Renal cortex interstitium (tissue), 15 donors: ENCODE measurements at places on chromosomes 3 and 15. TPM values are rescaled to one million over a fixed set of nuclear protein-coding genes. Genes with fewer than 3 reads are reported as not detected.

DNA sequence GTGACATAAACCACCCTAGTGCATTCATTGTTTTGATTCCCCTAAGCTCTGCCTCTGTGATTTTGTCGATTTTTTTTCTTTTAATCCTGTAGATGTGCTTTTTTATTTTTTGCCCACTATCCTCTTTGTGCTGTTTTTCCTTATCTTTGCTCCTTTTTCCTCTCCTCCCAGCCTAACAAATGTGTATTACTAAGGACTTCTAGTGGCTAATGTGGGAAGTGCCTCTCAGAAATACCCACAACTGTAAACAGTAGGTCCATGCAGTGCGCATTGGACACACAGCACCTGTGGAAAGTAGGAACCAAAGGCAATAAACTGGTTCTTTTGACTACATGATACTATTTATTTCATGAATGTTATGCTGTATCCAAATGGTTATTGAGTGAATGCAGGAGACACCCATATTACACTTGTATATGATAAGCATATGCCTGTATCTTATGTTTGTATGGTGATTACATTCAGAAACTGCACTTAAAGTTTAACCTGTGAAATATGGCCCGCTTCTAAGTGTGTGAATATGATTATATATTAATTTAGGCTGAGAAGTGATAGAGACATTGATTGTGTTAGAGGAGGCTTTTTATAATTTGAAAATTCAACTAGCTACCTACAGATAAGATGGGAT lies 147.8 kb downstream of the PLCL2 start:
- no peak for DNase-seq

The RTP1 gene
- polyA plus RNA-seq = not detected

The MSL2 gene
- polyA plus RNA-seq = 42.0 TPM

DNA sequence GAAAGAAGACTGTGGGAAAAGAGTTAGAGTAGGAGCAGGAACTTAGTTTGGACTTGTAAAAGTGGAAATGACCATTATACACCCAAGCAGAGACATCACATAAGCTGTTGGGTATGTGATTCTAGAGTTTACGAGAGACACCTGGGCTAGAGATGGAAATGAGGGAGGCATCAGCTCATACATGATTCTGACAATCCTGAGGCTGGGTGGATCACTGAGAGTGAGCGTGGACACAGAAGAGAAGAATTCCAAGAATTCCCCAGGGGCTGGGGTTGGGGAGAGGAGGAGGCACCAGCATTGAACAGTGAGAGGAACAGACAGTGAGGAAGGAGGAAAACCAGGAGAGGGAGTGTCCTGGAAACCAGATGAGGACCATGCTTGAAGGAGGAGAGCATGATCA lies 113.5 kb downstream of the KCNAB1 start:
- no peak for DNase-seq

The CELSR3 gene
- 1.3 TPM for polyA plus RNA-seq

DNA sequence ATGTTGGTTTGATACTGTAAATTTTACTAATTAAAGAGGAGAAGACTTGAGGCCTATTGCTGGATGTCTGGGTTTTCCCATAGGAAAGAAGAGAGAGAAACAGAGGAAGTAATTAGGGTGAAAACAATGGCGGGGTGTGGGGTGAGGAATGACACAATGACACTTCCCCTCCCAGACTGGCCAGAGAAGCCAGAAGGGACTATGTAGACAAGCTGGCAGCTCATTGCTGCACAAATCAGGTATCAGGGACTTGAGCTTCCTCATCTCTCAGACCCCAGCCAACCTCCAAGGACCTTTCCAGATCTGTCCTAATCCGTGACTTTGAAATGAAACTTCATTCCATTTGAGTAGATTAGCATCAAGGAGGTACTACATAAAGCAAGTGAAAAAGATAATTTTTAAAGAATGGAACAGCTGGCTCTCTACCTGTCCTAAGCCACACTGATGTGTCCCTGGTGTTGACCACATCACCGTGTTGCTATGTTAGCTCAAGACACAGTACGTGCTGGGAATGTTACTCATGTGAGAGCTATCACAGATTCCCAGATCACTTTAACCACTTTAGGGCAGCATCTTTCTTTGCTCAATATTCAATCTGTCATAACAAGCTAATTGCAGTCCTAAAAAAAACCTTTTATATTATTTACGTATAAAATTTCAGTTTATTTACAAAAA lies 22.2 kb downstream of the TMEM212 start:
- no peak for DNase-seq

DNA sequence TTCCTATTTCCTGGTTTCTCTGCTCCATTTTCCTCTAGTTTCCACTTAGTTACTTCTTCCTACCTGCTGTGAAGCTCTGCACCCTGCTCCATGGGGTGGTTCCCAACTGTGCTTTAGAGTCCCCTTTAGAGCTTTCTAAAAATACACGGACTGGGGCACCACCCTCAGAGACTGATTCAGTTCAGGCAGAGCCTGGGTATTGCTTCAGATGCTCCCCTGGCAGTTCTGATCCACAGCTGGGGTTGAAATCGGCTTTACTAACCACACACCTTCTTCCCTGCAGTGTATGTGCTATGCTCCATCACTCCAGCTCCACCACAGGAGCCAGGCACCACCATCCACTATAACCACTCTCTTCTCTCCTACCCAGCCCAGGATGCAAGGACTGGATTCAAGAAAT lies 12.6 kb downstream of the ANP32A start:
- DNase-seq = no peak

DNA sequence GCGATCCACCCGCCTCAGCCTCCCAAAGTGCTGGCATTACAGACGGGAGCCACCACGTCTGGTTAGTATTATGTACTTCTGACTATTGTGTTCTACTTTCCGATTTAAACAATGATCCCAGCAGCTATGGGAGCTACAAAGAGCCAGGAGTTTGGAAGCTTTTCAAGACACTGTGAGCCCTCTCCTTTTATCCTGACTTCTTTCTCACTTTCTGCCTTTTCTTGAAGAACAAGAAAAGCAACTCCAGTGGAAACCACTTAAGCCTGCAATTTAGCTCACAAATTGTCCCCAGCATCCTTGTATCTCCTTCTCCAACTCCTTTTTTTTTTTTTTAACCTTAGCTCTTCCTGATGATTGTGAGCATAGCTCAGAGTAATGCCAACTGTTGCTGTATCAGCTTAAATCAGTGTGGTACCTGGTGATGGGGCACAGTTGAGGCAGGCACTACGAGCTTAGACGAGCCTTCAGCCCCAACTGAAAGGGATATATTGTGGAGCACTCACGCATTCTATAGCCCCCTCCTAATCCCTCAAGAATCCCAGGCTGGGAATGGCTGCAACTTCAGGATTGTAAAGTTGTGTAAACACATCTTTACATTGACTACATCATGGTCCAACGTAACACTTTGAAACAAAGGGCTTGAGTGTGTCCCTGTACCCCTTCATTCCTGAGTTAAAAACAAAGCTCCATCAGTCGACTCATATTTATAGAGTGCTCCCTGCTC lies 677.0 kb downstream of the FHIT start:
- DNase-seq = no peak

GRCh38 chr15:56719021-56719612 lies 14.2 kb downstream of the ZNF280D start:
- no peak for DNase-seq

- DNase-seq = no peak
Measured at GRCh38 chr3:133448478-133449122, 48.7 kb downstream of the BFSP2 start.

The TGM5 gene
- not detected for polyA plus RNA-seq

The COL6A5 gene
- polyA plus RNA-seq = 0.06 TPM

The NECTIN3 gene
- 34.5 TPM for polyA plus RNA-seq

GRCh38 chr15:94844538-94845389 lies 613.4 kb downstream of the MCTP2 start:
- peak; percentile 82 for DNase-seq

DNA sequence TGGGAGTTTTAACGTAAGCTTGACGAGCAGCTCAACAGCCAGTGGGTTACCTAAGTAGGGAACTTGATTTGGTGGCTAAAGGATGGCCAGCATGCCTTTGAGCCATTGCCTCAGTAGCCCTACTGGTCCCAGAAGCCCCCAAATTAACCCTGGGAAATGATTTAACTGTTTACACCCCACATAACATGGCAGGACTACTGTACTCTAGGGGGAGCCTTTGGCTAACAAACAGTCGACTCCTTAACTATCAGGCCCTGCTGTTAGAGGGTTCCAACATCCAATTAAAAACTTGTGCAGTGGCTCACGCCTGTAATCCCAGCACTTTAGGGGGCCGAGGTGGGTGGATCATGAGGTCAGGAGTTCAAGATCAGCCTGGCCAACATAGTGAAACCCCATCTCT lies 9.4 kb upstream of the SMCO1 start:
- DNase-seq = no peak

The SLC2A2 gene
- polyA plus RNA-seq = 27.6 TPM

The STRA6 gene
- 24.4 TPM for polyA plus RNA-seq

The KLHL24 gene
- 42.7 TPM for polyA plus RNA-seq

- DNase-seq = no peak
Measured at GRCh38 chr3:177351757-177352158, 154.5 kb upstream of the TBL1XR1 start.

DNA sequence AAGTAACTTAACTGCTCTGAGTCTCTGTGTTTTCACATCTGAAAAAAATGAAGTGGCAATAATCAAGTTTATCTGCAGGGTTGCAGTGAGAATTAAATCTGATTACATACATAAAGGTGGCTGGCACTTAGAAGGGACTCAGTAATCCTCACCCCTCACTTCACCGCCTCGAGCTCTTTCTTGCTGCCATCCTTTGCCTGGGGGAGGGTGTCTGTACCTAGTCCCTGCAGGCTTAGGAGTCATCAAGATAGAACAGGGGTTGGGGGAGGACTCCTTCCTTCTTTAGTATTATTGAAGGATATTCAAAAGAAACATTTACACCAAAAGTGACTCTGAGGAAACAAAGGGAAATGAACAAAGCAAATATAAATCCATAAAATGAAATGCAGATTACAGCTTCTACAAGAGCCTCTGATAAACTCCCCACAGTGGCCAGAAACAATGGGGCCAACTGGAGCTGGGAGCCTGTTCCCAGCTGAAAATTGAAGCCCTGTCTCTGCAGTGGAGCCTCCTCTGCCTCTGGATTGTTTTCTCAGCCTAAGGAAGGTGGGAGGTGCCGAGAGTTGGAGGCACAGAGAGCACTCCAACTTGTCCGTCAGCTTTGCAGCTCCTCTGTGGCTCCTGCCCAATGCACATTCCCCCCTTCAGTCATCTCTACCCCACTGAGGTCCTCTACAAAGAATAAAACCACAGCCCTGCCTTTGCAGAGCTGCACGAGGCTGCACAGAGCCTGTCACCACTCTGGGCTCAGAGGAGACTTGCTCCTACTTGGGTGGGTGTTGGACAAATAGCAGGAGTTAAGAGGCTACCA lies 41.8 kb downstream of the CRYGS start:
- DNase-seq = no peak

DNA sequence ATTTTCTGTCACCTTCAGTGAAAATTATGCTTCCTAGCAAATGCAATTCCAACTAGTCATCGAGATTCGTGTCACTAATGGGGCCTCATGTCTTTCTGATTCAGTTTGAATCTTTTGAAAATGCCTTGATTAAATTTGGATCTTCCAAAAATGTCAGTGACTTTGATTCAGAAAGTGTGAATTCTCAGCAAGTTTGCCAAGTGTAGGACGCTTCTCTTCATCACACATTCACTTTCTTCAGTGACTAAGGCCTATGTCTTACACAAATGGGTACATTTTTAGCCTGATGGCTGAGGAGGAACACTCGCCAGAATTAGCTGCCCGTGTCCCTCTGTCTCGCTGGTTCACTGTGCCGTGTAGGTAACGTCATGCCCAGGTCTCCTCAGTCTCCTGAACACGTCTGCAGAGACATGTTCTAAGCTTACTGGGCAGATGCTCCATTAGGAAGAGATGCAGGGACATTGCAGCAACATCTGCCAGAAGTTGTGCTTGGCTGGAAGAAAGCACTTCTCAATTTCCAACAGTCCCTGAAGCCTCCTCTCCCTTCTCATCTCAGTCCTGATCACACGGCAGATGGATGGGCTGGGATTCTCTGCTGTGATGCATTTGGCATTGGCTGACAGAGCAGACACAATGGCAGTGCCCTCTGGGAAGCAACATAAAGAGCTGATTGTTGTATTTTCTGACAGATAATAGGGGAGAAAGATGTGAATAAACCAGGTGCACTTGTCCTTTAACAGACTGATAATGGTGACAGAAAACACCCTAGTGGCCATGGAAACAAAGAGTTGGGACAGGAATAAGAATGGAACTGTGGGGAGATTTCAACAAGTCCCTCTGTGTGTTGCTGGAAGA lies 29.1 kb upstream of the LYZL4 start:
- no peak for DNase-seq

- DNase-seq = no peak
Measured at GRCh38 chr15:48384616-48385015, 53.4 kb downstream of the DUT start.

The ACVR2B gene
- 19.0 TPM for polyA plus RNA-seq

GRCh38 chr3:150300388-150300787 lies 107.7 kb upstream of the TSC22D2 start:
- no peak for DNase-seq

DNA sequence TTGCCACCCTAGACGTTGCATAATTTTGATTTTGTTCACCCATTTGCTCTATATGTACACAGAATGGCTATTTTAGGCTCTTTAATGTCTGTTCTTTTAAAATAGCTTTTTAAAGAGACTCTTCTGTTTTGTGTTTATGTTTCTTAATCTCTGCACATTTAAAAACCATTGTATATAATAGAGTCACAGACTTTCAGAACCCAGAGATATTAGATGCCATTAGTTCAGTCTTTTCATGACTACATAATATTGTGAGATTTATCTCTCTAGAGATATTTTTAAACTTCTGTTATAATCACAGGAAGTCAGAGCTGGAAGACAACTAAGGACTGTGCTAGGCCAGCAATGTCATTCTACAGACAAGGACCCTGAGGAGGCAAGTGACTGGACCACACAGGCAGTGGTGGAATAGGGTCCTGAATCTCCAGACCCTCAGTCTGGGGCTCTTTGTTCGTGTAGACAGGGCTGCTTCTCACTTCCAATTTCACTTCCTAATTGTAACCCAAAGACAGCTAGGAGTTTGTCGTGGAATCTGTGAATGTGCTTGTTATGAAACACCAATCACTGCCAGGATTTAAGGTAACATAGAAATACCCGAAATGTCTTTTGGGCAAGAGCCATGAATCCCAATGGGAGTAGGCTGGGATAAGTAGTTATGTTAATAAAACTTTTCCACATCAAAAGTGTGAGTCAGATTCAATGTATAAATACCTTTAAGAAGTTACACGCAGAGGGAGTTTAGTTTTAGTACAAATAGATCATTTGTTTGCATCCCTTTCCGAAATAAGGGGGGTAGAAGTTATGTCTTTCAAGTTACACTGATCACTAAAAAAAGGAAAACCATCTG lies 165.2 kb upstream of the ROPN1 start:
- DNase-seq = no peak
